Effector memory CD4-positive, alpha-beta T cell (primary cell): ENCODE measurements at places on chromosomes 16 and 17.

DNA sequence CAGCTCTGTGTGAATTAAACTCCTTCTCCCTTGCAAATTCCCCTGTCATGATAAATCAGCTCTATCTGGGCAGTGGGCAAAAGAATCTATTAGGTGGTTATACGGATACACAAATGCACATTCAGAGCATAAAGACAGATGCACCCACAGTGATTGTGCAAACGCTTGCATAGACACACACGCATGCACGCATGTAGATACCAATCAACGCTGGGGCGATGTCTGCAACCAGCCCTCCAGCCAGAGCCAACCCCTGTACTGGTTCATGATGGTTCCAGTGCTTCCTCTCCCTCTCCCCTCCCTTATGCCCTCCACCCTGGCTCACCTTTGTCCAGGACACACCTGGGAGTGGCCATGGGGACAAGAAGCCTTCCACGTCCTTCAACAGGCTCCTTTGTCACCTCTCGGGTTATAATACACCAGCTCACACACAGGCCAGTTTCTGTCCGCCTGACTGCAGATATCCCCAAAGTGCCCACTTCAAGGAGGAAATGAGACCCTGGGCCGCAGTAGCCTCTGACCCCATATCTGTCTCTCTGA lies 33.1 kb upstream of the SNN start:
- no peak for DNase-seq

GRCh38 chr17:7021993-7022778 lies 664 bp upstream of the BCL6B start:
- DNase-seq: peak; percentile 65

GRCh38 chr16:69481901-69482341 lies 57.5 kb downstream of the CYB5B start:
- DNase-seq: no peak

GRCh38 chr17:81519284-81520020 lies 6.9 kb upstream of the ACTG1 start:
- DNase-seq: peak; percentile 66

- no peak for DNase-seq
Observed at GRCh38 chr17:47231334-47231733, 22.2 kb downstream of the MYL4 start.

- no peak for DNase-seq
Observed at GRCh38 chr16:56929639-56930038, 2.3 kb upstream of the HERPUD1 start.

GRCh38 chr17:41655611-41656111 lies 31.3 kb upstream of the KRT17 start:
- DNase-seq: no peak
